ENCODE measurements at places on chromosomes 4 and X.

DNA sequence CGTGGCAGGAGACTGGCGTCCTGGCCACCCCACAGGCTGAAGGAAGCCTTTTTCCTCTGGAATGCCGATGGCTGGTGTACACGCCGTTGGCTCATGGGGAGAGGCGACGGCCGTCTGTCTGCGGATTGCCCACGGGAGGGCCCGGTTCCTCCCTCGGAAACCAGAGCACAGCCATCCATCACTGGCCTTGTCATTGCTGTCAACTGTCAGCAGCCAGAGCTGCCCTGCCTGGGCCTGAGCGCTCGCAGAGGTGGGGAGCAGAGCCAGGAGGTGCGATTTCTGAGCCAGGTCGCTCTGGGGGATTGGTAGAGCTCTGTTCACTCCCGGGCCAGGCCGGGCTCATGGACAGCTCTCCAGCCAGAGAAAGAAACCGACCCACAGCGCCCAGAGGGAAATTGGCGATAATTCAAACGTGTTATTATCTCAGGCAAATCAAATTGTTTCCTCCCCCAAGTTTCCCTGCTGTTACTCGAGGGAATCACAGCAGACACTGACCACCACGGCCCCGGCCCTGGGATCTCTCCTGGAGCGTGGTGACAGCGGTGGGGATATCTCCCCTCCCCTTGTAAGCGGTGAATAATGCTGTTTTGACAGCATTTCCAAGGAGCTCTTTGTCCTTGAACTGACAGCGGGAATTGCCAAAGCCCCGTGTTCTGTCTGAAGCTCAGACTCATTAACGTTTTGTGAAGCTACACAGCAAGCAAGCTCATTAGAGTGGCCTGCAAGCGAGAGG, 220.9 kb upstream of the PSAPL1 start:
- DNase-seq, result no peak

- no peak for DNase-seq
These were observed at the start of gene DGAT2L6 for GRCh38 chrX:70176938-70177533. Gene DGAT2L6, plus strand, starts transcription at chrX:70177483. Its CDS starts 100 bp downstream, at chrX:70177583.

DNA sequence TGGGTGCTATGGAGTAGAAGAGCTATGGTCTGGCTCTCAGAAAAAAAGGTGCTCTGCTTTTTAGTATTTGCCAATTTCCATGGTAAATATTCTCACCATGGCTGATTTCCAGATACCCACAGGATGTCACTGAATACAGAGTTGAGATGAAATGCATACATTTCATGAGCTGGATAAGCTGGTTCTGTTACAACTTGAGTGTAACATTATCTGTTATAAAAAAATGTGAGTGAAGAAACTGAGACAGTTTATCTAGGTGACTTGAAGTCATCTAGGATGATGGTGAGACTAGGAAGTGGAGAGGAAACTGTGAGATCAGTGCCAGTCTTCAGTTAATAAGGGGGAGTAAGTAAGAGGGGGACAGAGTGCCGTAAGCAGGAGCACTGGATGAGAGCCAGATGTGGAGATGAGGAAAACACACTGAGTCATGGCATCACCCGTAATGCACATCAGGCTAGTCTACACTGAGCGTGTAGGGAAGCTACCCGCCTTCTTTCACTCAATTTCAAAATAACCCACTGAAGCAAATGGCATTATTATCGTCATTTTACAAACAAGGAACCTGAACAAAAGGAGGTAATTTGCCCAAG, 5.0 kb downstream of the HPSE start:
- DNase-seq, result no peak

- no peak for DNase-seq
These were observed 459.0 kb downstream of the PDGFC start for GRCh38 chr4:156512622-156513021.

- DNase-seq, result peak; percentile 52
These were observed 19.7 kb upstream of the CXCL6 start for GRCh38 chr4:73816814-73817213.

- DNase-seq, result no peak
These were observed 13.6 kb downstream of the CHST7 start for GRCh38 chrX:46587158-46587557.

GRCh38 chrX:64427787-64428186, 32.5 kb upstream of the MTMR8 start:
- DNase-seq, result no peak

DNA sequence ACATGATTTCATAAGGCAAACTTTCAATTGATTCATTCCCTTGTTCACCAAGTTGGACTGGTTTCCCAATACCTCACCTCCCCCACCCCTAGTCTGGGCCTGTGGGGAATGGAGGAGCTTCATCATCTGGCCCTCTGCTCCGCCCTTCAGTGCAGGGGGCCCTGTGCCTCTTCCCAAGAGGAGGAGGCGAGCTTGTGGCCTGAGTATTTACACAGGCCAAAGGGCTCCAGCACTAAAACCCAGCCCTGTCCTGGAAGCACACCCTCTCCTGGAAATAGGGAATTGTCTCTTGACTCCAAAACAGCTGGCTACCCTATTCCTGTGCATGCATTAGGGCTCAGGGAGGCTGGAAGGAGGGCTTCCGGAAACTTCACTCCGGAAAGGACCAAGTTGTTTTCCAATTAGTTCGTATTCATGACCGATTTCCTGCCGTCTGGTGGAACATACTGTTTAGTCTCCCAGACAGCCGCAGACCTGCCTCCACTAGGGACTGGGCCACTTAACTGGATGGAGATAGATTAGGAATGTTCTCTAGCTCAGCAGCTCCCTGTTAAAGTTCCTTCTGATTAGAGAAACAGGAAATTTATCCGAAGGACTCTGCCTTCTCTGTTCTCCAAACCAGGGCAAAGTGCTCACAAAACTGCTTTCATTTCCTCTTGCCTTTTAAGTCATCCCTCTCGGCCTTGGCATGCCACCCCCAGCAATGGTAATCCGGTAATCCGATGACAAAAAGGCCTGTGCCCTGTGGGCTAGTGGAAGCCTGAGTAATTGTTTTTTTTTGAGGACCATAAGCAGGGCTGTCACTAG, 5.8 kb downstream of the SRPX2 start:
- peak; percentile 52 for DNase-seq

GRCh38 chr4:69239557-69240168, 25.1 kb upstream of the UGT2B11 start:
- DNase-seq, result no peak

DNA sequence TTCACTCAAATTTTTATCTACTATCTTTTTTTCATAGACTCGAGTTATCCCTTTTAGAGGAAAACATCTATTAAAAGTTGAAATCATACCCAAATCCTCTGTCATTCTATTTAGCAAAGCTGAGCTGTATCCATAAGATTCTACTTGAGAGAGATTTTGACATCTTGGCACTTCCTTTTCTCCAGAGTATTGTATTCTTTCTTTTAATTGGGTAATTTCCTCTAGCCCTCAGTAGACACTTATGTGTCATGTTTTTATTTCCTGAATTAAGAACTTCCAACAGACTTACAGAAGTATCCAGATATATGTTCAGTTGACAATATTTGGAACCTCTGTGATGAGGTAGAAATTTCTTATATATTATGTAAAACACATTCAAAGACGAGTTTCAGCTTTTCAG, 201.6 kb upstream of the NR3C2 start:
- no peak for DNase-seq
